ENCODE measurements at places on chromosomes 16 and 17. TPM values are rescaled to one million over a fixed set of nuclear protein-coding genes. Genes with fewer than 3 reads are reported as not detected.

DNA sequence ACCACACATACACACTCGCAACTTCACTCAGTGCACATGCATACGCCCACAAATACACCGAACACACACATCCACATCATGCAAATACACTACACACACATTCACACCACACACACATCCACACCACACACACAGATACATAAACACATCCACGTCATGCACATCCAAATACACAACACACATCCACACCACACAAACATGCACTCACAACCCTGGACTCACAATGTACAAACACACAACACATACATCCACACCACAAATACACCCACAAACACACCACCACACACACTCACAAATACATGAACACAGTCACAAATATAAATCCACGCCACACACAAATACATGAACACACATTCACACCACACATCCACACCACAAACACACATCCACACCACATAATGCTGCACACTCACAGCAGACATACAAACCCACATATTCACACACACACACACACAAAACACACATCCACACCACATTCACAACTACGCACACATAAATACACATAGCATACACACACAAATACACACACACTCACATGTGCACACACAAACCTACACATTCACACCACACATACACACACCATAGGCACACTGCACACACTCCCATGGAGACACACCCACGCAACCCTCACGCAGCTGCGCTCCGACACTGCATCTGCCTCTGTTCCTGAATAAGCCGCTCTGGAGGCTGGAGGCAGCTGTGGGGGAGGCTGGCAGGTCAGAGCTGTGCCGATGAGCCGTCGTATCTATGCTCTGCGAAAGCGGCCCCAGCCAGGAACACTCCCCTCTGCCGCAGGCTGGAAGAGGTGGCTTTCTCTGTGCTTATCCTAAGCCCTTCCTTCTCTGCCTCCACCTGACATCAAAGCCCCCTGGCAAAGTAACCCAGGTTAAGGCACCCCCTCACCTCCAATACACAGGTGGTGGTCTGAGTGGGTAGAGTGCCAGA lies 141.8 kb downstream of the GRIN2A start:
- DNase-seq: no peak
- no peak overlapping the region for H3K27ac ChIP-seq
- peaks cover 4% of the 10 kb centered on the region for H3K4me1 ChIP-seq
- no peaks in the 10 kb centered on the region for H3K36me3 ChIP-seq

DNA sequence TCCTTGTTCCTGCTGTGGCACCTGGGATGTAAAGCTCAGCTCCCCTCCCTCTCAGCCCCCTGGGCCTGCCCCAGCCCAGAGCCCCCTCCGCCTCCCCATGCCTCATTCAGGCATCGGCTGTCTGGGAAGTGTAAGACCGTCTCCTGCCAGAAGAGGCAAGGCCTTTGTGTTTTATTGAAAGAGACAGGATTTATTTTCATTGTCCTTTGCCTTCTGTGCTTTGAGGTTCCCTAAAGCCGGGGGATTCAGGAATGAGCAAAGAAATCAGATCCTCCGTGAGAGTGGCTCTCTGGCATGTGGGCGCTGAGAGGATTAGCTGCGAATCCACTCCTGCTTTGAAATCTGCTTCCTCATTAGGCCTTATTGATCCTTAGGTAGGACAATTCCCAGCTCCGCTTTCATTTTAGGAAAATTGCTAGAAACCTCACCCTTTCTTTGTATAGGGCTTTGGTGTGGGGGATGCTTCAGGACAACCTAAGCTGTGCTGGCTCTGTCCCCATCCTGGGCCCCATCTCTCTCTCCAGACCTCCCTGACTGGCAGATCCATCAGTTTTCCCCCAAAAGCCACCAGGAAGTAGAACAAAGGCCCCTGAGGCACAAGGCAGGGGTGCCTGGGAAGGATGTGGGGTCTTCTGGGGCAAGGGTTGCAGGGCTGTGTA lies 211.5 kb upstream of the TNRC6C start:
- H3K36me3 ChIP-seq: no peaks in the 10 kb centered on the region
- DNase-seq: no peak
- H3K4me1 ChIP-seq: no peaks in the 10 kb centered on the region

DNA sequence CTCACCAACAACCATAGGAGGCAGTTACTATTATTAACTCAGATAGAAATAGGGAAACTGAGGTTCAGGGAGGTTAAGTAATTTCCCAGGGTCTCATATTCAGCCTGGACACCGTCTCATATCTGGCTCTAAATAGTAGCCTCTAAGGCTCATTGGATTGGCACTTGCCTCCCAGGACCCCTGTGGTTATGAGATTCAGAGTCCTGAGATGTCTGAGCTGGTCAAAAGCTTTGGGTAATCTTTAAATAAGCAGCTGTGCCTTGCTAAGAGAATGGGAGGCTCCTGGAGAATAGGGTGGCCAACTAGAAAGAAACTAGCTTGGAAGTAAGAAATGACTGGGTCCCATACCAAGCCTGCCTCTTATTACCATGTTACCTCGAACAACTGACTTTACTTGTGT lies 50.3 kb upstream of the CRHR1 start:
- peaks cover 2% of the 10 kb centered on the region for H3K36me3 ChIP-seq
- H3K4me1 ChIP-seq: no peaks in the 10 kb centered on the region
- peaks cover 11% of the 10 kb centered on the region for H3K27me3 ChIP-seq
- no peak overlapping the region for H3K4me3 ChIP-seq
- no peak for DNase-seq
- no peak overlapping the region for H3K27ac ChIP-seq

- peaks cover 16% of the 10 kb centered on the region for H3K4me1 ChIP-seq
- H3K27ac ChIP-seq: no peak overlapping the region
Measured at GRCh38 chr17:68431661-68432071, 25.6 kb downstream of the WIPI1 start.

DNA sequence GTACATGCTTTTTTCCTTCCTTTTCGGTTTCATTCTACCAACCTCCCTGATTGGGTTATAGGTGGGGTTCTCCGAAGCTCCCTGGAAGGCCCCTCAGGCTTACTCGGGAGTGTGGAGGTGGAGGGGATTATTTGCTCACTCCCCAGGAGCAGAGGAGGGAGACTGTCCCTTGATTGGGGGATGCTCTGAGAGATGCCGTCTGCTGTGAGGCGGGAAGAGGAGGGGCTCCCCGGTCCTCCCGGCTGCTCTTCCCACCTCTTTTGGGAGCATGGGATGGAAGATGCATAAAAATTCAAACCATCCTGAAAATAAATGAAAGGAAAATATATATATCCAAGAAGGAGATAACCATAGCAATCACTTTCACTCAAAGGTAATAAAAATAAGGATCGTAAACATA lies 16.1 kb upstream of the RPTOR start:
- no peak overlapping the region for H3K4me3 ChIP-seq
- no peaks in the 10 kb centered on the region for H3K4me1 ChIP-seq
- DNase-seq: no peak
- no peaks in the 10 kb centered on the region for H3K36me3 ChIP-seq

Gene HOXB7
- 0.62 TPM for total RNA-seq

Gene HIGD1B
- total RNA-seq: not detected

Gene BCL7C
- 22.0 TPM for total RNA-seq

Gene RBFOX1
- total RNA-seq: not detected

Gene TBC1D3I
- total RNA-seq: not detected

Measured in activated naive CD8-positive, alpha-beta T cell treated with anti-CD3 and anti-CD28 coated beads for 36 hours (primary cell).